ENCODE measurements at places on chromosomes 16 and 17. TPM values are rescaled to one million over a fixed set of nuclear protein-coding genes. Genes with fewer than 3 reads are reported as not detected.

GP1BA gene
- not detected for total RNA-seq

HOXB5 gene
- not detected for total RNA-seq

STRADA gene
- 69.6 TPM for total RNA-seq

P2RX1 gene
- not detected for total RNA-seq

RPH3AL gene
- 7.5 TPM for total RNA-seq

TSNAXIP1 gene
- 2.8 TPM for total RNA-seq

GRCh38 chr17:32528825-32529224 is 42.0 kb downstream of the CDK5R1 start:
- DNase-seq: no peak

DNA sequence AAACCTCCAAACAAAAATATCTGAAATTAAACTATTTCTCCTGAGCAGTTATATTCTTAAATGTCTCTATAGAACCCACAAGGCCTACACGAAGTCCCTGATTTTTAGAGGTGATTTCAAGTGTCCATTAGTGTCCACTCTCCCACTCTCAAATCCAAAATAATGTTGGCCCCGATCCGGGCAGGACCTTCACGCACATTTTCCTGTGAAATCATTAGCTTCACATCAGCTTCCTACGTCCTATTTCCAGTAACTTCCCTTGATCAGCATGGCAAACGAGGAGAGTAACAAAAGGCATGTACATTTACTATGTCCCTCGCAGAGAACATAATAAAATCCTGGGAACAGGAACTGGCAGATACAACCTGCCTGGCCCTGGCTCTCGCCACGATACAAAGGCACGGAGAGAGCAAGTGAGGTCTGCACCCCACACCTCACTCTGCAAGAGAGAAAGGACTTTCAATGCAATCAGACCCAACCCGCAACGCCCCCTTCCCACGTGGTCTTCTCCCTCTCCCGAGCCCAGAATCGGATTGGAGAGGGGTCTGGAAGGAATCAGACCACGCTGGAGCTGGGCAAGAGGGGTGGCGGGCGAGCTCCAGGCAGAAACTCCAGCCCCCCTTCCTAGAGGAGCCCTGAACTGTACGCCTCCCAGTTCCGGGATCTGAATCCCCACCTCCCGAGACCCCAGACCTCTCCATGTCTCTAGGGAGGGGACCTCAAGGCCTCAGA is 17.5 kb upstream of the C17orf78 start:
- peak; percentile 95 for DNase-seq

GRCh38 chr16:88584676-88585075 is 14.5 kb downstream of the ZC3H18 start:
- DNase-seq: no peak

- no peak for DNase-seq
Observed at GRCh38 chr17:70613681-70614080, 444.3 kb downstream of the KCNJ2 start.

DNA sequence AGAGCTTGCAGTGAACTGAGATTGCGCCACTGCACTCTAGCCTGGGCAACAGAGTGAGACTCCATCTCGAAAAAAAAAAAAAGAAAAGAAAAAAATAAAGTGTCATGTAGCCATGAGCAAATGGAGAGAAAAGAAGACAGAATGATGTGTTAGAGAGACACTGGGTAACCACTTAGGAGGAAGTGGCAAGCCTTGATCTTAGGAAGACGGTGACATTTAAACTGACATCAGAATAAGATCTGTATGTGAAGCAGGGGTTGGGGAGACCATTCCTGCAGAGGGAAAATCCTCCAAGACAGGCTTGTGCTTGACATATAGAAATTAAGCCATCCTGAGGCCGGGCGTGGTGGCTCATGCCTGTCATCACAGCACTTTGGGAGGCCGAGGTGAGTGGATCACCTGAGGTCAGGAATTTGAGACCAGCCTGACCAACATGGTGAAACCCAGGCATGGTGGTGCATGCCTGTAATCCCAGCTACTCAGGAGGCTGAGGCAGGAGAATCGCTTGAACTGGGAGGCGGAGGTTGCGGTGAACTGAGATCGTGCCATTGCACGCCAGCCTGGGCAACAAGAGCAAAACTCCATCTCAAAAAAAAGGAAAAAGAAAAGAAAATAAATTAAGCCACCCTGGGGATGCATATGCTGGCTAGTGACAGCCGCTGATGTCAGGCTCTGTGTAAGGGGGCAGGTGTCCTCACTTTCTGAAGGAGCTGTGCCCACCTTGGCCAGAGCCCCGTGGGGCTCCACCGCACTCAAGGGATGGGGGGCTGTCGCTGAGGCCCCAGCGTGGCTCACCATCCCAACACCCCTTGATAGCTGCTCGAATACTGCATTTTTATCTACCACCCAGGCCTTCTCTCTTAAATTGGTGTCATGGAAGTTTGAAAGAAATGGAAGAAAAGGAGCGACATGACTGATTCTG is 13.1 kb upstream of the CYB5B start:
- DNase-seq: no peak

DNA sequence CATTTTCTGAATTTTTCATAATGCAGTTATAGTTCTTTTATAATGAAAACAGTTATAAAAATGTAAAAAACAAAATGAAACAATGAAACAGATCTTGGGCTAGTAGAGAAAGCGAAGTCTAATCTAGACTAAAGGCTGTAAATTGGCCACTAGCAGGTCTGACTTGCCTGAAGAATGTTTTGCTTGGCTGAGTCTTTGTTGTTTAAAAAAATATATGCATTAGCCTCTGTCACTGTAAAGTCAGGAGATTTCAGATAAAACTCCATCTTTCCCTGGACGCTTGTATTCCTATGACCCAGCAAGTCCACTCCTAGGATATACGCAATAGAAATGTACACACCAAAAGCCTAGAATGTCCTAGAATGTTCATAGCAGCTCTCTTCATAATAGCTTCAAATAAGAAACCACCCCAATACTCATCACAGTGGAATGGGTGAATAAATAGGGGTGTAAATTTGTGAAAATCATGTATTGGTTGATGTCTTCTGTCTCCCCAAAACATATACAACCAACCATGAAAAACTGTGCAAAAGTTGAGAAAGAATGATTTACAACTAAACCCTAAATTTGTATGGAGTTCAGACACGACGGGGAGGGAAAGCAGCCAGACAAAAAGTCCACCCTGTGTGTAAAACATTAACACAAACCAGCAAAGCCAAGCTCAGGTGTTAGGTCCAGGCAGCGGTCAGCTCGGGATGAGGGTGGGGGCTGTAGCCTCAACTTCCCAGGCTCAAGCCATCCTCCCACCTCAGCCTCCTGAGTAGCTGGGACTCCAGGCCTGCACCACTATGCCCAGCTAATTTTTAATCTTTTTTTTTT is 37.7 kb upstream of the MEAK7 start:
- DNase-seq: no peak

DNA sequence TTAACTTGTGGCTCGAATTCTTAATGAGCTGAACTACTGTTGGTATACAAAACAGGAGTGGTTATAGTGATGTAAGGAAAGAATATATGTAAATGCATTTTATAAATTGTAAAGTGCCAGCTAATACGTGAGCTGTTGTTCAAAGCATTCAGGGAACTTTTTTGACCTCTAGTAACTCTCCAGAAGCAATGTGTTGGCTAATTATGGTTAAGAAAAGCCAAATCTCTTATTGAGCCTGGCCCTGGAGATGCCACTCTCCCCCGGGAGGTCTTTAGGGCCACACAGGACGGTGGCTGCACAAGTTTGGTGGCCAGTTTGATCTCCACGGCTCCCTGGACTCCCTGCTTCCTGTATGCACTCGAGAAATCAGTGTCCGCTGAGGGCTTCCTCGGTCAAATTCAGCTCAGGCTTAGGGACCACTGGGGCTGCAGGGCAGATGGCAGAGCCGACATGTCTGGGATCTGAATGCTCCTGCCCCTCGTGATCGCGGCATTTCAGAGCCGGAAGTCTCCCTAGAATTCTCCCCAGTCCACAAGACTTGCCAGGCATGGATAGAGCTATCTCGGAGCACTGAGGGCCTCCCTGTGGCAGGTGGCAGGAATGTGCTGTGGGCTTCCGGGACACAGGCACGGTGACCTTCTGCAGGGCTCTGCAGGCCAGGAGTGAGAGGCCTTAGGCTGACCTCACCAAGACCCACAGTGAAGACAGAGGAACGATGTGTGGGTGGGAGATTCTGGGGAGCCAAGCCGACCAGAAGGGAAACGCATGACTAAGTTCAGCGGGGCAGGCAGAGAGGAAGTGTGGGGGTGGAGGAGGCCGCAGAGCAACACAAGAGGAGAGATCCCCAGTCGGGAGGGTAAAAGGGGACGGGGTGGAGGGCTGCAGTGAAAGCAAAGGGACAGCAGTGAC is 18.6 kb upstream of the PITPNM3 start:
- DNase-seq: peak; percentile 25

DNA sequence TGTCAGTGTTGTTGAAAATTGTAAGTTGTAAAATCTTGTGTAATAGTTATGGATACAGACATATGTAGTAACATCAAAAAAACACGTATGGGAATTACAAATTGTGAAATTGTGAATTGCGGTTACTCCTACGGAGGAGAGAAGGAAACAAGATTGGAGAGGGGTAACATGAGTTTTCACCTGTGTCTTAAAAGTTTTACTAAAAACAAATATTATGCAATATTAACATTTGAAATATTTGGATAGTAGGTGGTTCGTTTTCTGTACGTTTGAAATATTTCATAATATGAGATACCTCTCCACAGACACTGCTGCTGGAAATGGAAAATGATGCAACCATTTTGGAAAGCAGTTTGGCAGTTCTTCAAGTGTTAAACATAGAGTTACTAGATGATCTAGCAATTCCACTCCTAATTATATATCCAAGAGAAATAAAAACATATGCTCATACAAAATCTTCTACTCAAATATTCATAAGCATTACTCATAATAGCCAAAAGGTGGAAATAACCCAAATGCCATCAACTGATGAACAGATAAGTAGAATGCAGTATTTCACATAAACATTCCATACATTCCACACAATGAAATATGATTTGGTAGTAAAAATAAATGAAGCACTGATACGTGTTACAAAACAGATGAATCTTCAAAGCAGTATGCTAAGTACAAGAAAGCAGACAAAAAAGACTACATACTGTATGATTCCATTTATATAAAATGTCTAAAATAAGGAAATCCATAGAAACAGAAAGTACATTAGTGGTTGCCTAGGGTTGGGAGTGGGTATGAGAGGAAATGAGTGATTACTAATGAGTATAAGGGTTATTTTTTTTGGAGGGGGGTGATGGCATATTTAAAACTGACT is 40.7 kb upstream of the ABCA10 start:
- no peak for DNase-seq

DNA sequence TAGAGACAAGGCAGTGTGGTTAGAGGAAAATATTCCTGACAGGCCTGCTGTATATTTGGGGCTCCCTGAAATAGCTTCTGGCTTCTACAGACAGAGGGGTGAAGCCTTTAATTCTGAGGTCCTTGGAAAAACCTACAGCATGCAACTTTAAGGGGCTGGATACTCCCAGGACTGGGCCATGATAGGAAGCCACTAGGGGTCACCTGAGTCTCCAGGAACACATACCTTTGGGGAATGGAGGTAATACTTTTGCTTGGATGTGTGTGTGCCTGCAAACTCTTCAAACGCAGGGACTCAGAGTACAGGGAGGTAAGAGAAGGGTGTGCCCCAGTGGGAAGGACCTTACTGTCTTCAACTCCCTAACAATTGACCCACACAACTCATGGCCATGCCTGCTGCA is 4.1 kb downstream of the ASIC2 start:
- no peak for DNase-seq

DNA sequence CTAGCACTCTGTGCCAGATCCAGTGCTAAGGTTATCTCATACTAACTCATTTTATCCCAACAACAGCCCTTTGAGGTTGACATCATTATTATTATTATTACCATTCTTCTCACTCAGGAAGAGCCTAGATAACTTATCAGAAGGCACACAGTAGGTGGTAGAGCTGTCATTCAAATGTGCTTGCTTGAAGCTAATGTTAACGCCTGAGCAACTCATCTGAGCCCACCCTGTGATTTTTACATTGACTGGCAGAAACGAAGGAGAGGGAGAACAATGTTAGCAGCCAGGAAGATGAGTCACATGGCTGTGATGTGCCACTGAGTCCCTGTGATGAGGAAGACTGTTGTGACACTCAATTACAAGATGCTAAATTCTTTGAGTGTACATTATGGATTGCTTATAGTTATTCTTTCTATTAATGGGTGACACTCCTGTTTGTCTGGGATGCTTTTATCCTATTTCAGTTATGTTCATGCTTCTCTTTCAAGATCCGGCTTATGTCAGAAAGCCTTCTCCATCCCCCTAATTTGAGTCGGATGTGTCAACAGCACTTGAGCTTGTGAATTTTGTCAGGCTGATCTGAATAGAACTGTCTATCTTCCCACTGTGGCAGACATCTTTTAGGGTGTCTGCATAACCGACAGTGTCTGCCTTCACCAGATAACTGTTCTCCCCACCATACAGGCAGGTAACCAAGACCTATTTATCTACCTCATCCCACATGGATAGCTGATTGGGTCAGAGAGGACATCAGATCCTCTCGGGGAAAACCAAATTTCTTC is 426.4 kb downstream of the CA10 start:
- DNase-seq: no peak

GRCh38 chr16:54817432-54817831 is 113.2 kb upstream of the IRX5 start:
- DNase-seq: peak; percentile 26

- peak; percentile 92 for DNase-seq
Observed at GRCh38 chr17:17496189-17497064, at the start of gene RASD1. Gene RASD1, minus strand, starts transcription at chr17:17496395. Its CDS starts 214 bp downstream, at chr17:17496181.

GRCh38 chr16:51453251-51453650 is 302.2 kb upstream of the SALL1 start:
- DNase-seq: no peak

- no peak for DNase-seq
Observed at GRCh38 chr17:79668344-79669250, 57.7 kb upstream of the RBFOX3 start.

- peak; percentile 28 for DNase-seq
Observed at GRCh38 chr16:78925083-78925767, 675.3 kb downstream of the MAF start.

- no peak for DNase-seq
Observed at GRCh38 chr16:72860726-72861562, 187.0 kb downstream of the ZFHX3 start.

DNA sequence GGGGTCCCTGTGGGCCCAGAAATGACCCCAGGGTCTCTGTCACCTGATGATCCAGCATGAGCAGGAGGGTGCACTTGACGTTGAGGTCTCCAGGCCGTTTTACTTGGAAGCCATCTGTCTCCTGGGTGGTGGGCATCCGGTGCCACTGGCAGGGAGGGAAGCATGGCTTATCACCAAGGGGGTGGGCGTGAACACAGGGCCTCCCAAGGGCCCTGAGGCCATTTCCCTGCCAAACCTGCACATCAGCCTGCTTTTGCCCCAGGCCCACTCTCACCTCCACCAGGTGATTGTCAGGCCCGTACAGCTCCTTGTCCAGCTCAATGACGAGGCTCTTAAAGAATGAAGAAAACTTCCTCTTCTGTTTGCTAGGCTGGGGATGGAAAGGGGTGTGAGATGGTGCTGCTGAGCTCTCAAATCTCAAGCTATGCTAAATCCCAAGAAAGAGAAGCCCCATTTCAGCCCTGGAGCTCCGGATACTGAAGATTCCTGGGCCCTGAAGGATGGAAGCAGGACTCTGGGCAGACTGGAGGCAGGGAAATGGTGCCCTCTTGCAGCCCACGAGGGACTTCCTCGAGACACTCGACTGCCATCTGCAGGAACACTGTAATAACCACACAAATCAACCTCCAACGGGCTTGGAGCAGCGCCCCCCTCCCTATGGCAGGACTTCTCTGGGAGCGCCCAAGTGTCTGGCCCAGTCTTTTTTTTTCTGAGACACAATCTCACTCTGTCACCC is 7.1 kb upstream of the FTSJ3 start:
- peak; percentile 82 for DNase-seq

- no peak for DNase-seq
Observed at GRCh38 chr17:2700491-2701141, 10.9 kb downstream of the CLUH start.

GRCh38 chr16:85148931-85149330 is 36.7 kb upstream of the CIBAR2 start:
- no peak for DNase-seq
